Psoas muscle (tissue), 8 donors: ENCODE measurements at places on chromosomes 11 and 22. TPM values are rescaled to one million over a fixed set of nuclear protein-coding genes. Genes with fewer than 3 reads are reported as not detected.
A peak's percentile ranks its signal among the peaks of the same experiment; 100 is the strongest.

The MRGPRX4 gene
- total RNA-seq = not detected

The UBQLNL gene
- not detected for total RNA-seq

The NPAS4 gene
- not detected for total RNA-seq

The TPH1 gene
- 0.28 TPM for total RNA-seq

The DCDC1 gene
- not detected for total RNA-seq

The MRGPRX3 gene
- total RNA-seq = not detected

The MAP6 gene
- 0.42 TPM for total RNA-seq

The CFAP300 gene
- 0.66 TPM for total RNA-seq

The GGT5 gene
- total RNA-seq = 7.3 TPM

The CD82 gene
- total RNA-seq = 25.9 TPM

DNA sequence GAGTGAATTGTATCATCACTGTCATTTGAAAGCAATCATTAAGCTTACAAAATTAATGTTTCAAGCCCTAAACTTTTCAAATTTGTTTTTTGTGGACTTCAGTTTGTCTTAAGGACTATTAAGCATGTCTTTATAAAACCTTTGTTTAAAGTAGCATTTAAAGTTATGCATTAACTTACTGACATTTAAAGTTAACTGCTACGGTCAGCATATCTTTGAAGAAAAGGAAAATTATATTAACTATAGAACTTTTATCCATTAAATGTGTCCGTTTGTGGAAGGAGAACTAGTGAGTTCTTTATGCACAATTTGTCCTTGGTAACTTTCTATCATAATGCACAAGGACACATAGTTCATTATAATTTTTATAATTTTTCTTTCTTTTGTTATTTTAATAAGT, 103.4 kb downstream of the FANCF start:
- no peak overlapping the region for H3K4me3 ChIP-seq
- H3K36me3 ChIP-seq = no peaks in the 10 kb centered on the region
- no peaks in the 10 kb centered on the region for H3K27me3 ChIP-seq
- H3K27ac ChIP-seq = no peak overlapping the region
- DNase-seq = no peak

DNA sequence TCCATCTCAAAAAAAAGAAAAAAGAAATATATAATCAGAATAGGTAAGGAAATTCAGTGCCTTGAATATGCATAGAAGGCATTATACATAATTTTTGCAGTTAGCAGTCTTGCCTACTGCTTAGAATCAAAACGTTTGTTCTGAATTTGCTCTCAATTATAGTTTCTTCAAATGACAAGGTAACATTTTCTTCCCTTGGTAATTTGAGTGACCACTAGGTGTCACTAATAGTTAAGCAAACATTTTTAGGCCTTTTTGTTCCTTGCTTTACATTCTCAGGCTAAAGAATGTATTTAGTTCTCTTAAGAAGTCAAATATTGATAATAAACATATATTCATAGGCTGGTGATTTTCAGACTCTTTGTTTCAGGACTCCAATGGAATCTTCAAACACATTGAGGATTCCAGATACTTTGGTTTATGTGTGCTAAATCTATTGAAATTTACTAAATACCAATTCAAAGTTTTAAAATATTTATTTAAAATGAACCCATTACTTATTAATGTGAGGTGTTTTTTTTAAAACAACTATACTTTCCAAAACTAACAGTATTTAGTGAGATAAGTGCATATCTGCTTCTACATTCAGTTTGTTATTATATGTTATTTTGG, 55.0 kb upstream of the DEPDC7 start:
- no peak overlapping the region for H3K4me3 ChIP-seq
- peaks cover 4% of the 10 kb centered on the region for H3K36me3 ChIP-seq
- no peak overlapping the region for H3K27ac ChIP-seq
- H3K27me3 ChIP-seq = no peaks in the 10 kb centered on the region
- no peak for DNase-seq

GRCh38 chr11:111330234-111330893, 32.0 kb downstream of the POU2AF3 start:
- no peaks in the 10 kb centered on the region for H3K36me3 ChIP-seq
- no peak for DNase-seq
- no peak overlapping the region for H3K27ac ChIP-seq
- no peaks in the 10 kb centered on the region for H3K27me3 ChIP-seq
- peaks cover 26% of the 10 kb centered on the region for H3K4me1 ChIP-seq

- no peak for DNase-seq
- H3K27ac ChIP-seq = no peak overlapping the region
Measured at GRCh38 chr11:108534274-108534882, 36.2 kb upstream of the POGLUT3 start.

DNA sequence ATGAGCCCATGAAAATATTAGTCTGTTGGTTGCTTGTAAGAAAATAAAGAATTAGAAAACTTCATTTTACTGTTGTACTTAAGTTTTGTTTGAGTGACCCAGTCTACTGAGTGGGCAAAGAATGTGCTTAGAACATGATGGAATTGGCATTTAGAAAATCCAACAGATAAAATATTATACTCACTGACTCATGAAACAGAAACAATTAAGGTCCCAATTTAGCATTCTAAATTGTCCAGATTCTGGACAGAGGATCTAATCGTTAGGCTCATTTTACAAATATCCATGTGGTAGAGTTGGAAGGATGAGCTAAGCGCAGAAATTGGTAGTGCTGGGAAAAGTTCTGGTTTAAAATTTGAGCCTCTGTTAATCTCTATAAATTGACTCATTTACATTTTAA, 45.4 kb downstream of the METTL15 start:
- no peaks in the 10 kb centered on the region for H3K27me3 ChIP-seq
- H3K4me1 ChIP-seq = no peaks in the 10 kb centered on the region
- H3K36me3 ChIP-seq = peaks cover 12% of the 10 kb centered on the region

- peaks cover 18% of the 10 kb centered on the region for H3K4me1 ChIP-seq
- no peaks in the 10 kb centered on the region for H3K36me3 ChIP-seq
- DNase-seq = peak; percentile 90
- H3K27ac ChIP-seq = peak overlapping the region; percentile 68
Measured at GRCh38 chr11:68354148-68354872, 41.9 kb downstream of the LRP5 start.

DNA sequence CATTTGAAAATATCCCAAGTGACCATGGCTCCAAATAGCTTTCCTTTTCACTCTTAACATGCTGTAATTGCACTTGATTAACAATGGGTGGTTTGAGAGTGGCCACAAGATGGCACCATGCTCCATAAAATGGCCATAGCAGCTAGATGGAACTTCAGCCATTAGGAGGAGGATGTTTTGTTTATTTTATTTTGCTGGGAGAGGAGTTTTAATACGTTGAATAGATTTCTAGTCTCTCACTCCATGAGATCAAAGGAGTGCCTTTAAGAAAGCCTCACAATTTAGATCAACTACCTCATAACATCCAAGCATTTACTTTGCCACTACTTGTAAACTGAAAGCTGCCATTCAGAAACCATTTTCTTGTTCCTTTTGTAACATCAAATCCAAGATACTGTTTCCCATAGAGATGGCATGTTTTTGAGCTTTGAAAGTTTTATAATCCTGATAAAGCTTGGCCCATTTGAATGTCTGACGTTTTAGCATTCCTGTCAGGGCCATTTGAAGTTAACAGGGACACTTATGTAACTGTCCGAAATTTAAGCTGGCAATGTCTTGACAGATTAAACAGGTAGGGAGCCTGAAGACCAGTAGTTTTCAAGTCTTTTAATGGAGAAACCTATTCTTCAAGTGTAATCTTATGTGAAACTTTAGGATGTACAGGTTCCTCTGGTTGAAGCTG, 4.7 kb downstream of the FEN1 start:
- peak; percentile 77 for DNase-seq
- peaks cover 11% of the 10 kb centered on the region for H3K4me1 ChIP-seq
- H3K27me3 ChIP-seq = no peaks in the 10 kb centered on the region
- peak overlapping the region; percentile 10 for H3K27ac ChIP-seq

- peaks cover 12% of the 10 kb centered on the region for H3K4me1 ChIP-seq
- no peak overlapping the region for H3K27ac ChIP-seq
- H3K27me3 ChIP-seq = no peaks in the 10 kb centered on the region
Measured at GRCh38 chr22:42887523-42888507, 30.7 kb upstream of the ARFGAP3 start.

- DNase-seq = no peak
- no peaks in the 10 kb centered on the region for H3K4me1 ChIP-seq
- H3K27me3 ChIP-seq = no peaks in the 10 kb centered on the region
- no peak overlapping the region for H3K4me3 ChIP-seq
- H3K27ac ChIP-seq = no peak overlapping the region
Measured at GRCh38 chr11:75118577-75118976, 21.9 kb upstream of the OR2AT4 start.

GRCh38 chr11:123063826-123064657, 2.1 kb upstream of the HSPA8 start:
- H3K4me1 ChIP-seq = peaks cover 46% of the 10 kb centered on the region
- H3K4me3 ChIP-seq = peak overlapping the region; percentile 91
- peak overlapping the region; percentile 100 for H3K27ac ChIP-seq
- DNase-seq = no peak
- peaks cover 5% of the 10 kb centered on the region for H3K36me3 ChIP-seq
- H3K27me3 ChIP-seq = no peaks in the 10 kb centered on the region

GRCh38 chr22:39686776-39687525, 116.4 kb downstream of the CACNA1I start:
- no peak overlapping the region for H3K4me3 ChIP-seq
- DNase-seq = no peak
- H3K36me3 ChIP-seq = no peaks in the 10 kb centered on the region
- peaks cover 13% of the 10 kb centered on the region for H3K27me3 ChIP-seq

GRCh38 chr11:111378861-111379601, at the start of gene POU2AF1:
POU2AF1 (minus strand) TSS chr11:111379275; CDS start chr11:111379177, 98 bp downstream.
- no peaks in the 10 kb centered on the region for H3K36me3 ChIP-seq
- no peak for DNase-seq
- peak within 1 kb of the TSS; percentile 30 for H3K4me3 ChIP-seq
- peaks cover 3% of the 10 kb centered on the region for H3K27me3 ChIP-seq
- no peaks in the 10 kb centered on the region for H3K4me1 ChIP-seq

GRCh38 chr11:65489035-65489705, 9.7 kb upstream of the MALAT1 start:
- H3K27ac ChIP-seq = peak overlapping the region; percentile 99
- H3K27me3 ChIP-seq = no peaks in the 10 kb centered on the region
- H3K4me1 ChIP-seq = peaks cover 83% of the 10 kb centered on the region
- DNase-seq = peak; percentile 81
- H3K36me3 ChIP-seq = no peaks in the 10 kb centered on the region
- peak overlapping the region; percentile 4 for H3K4me3 ChIP-seq

GRCh38 chr11:57932105-57932504, 91.6 kb upstream of the OR9Q1 start:
- H3K27me3 ChIP-seq = no peaks in the 10 kb centered on the region
- H3K27ac ChIP-seq = no peak overlapping the region
- no peaks in the 10 kb centered on the region for H3K36me3 ChIP-seq
- no peak for DNase-seq
- no peaks in the 10 kb centered on the region for H3K4me1 ChIP-seq
